H9 (cell line): ENCODE measurements at places on chromosomes 12 and 14. TPM values are rescaled to one million over a fixed set of nuclear protein-coding genes. Genes with fewer than 3 reads are reported as not detected.

Gene COPS7A
- total RNA-seq, result 34.2 and 35.9 TPM in 2 replicates

Gene GOLGA3
- total RNA-seq, result 34.9 and 40.1 TPM in 2 replicates

Gene EID3
- 1.2 and 1.4 TPM in 2 replicates for total RNA-seq

Gene SLC5A8
- total RNA-seq, result 0.07 TPM in 2 replicates

Gene EGLN3
- 19.8 and 24.7 TPM in 2 replicates for total RNA-seq

Gene TAC3
- total RNA-seq, result 4.4 and 6.2 TPM in 2 replicates

Gene RAP1B
- 89.1 and 97.7 TPM in 2 replicates for total RNA-seq

Gene KRT73
- total RNA-seq, result not detected in 2 replicates

Gene TMTC2
- 2.8 and 3.1 TPM in 2 replicates for total RNA-seq

Gene RIMBP2
- total RNA-seq, result 0.70 TPM in 2 replicates
